ENCODE measurements at places on chromosomes 13 and 19.

DNA sequence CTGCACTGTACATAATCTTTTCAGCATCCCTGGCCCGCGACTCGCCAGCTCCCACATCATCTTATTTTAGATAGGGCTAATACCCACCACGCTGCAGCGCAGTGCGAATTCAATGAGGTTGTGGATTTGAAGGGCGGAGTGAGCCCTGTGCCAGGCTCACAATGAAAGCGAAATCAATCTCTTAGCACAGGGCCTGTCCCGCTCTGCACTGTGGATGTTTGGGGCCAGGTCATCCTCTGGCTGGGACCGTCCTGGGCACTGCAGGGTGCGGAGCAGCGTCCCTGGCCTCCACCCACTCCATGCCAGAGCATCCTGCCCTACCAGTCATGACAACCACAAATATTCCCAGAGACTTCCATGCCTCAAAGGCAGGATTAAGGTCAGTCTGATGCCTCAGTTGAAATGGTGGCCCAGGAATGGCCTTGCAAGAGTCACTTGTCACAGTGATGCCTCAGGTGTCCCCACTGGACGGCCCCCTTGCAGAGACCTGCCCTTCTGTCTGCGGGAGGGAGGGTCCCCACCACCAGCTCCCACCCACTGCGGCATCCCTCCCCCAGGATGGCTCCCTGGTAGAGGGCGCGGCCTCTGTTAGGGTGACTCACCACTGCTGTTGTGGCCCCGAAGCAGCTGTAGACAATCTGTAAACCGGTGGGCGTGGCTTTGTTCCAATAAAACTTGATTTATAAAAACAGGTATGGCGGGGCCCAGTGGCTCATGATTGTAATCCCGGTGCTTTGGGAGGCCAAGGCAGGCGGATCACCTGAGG, 5.6 kb downstream of the UHRF1 start:
- DNase-seq, result no peak

DNA sequence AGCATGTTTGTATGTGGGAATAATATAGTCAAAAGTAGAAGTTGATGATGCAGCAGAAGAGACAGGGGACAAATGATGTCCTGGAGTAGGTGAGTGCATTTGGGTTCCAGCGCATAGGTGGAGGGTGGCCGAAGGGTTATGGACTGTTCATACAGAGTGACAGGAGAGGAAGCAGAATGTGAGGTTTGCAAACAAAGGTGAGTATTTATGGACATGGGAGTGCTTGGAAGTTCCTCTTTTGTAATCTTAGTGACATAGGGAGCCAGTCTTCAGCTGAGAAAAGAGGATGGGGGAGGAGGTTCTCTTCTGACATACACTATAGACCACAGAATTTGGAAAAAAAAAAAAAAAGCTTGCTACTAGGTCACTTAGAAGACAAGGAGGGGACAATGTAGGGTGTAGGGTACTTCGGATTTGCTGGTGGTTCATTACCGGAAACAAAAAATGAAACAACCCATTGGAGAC, 331.6 kb downstream of the DLEU7 start:
- no peak for DNase-seq

GRCh38 chr19:6216996-6217751, 62.6 kb downstream of the MLLT1 start:
- peak; percentile 48 for DNase-seq

DNA sequence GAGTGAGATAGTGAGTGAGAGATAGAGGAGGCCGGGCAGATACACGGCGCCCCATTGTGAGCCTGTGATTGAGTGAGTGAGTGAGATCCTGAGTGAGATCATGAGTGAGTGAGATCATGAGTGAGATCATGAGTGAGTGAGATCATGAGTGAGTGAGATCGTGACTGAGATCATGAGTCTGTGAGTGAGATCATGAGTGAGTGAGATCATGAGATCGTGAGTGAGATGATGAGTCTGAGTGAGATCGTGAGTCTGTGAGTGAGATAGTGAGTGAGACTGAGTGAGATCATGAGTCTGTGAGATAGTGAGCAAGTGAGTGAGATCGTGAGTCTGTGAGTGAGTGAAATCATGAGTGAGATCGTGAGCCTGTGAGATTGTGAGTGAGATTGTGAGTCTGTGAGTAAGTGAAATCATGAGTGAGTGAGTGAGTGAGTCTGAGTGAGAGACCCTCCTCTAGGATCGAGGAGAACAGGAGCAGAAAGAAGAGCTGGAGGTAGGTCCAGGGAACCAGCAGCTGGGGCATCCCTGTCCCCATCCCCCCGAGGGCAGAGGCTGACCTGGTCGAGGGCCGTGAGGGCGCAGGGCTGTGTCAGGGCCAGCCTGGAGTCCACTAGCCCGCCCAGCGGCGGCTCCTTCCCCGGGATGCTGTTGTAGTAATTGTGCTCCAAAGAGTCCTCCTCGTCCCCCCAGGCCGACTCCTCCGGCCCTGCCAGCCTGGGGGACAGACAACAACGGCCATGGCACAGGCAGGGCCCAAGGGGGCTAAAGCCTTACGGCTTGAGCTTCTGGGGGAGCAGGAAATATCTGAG, 25.4 kb upstream of the C2CD4C start:
- DNase-seq, result no peak

DNA sequence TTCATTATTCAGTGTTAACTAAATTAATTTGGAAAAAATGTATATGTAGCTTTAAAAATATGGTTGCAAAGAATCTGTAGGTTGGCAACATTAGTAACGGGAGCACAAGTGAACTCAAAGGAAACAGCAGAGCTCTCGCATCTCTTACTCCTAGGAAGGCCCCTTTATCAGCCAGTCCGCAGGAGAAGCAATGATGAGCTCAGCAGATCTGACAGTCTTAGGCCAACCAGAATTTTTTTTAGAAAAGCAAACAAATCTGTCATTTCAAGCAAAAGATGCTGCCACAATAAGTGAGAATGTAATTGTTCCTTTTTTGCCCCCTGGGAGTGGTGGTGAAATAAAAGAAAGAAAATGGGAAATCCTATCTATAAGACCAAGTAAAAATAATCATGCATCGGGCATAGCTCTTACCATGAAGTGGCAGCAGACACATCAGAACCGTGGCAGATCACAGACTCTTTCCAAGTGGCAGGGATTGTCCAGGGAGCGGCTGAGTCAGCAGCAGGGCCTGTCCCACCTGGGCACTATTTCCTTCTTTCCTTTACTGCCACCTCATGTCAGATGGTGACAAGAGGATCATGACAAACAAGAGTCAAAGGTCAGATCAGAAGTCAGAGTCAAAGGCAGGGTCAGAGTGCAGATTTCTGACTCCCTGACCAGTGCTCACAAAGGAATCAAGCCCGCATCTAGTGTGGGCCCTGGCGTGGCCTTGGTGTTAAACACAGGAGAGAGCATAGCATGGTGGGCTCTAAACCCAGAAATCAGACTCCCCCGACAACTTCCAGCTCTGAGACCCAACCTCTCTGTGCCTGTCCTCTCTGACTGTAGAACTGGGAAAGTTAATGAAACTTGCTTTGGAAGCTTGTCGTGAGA, 84.0 kb upstream of the MTIF3 start:
- DNase-seq, result no peak

- no peak for DNase-seq
These were observed 59.8 kb downstream of the SPACA7 start for GRCh38 chr13:112435973-112436372.

Data from forelimb muscle (tissue), 1 donor.